Naive B cell (primary cell): ENCODE measurements at places on chromosomes 16 and 17.
A peak's percentile ranks its signal among the peaks of the same experiment; 100 is the strongest.

DNA sequence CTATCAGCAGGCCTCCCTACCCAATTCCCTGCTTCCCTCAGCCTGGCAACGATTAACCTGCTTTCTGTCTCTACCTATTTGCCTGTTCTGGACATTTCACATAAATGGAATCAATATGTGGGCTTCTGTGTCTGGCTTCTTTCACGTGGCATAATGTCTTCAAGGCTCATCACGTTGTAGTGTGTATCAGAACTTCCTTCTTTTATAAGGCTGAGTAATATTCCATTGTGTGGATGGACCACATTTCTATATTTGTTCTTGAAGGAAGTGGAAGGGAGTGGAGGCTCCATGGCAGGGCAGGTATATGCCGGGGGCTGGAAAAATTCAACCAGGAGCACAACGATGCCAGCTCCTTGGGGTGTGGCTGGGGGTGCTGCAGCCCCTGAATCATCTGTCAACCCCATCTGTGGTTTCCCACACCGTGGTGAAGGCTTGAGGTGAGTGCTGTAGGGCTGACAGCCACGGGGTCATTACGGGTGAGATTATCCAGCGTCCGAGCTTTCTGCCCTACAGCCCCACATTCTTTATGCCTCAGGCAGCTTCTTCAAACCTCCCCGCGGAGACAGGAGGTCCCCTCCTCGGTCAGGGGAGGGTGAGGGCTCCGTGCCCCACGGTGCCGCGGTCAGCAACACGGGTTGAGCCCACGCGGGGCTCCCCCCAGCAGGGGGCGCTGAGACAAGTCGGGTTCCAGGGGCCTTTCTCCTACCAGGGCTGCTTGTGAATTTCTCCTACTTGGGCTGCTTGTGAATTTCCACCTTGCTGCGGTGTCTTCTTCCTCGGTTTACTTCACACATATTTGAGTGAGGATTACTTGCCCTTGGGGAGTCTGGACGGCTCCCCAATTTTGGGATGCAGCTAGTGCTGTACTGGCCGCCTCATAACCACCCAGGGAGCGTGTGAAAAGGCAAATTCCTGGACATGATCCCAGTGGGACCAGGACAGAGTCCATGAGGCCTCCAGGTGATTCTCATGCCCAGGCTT lies 18.3 kb upstream of the WFIKKN2 start:
- DNase-seq, result peak; percentile 33
- no peaks in the 10 kb centered on the region for H3K4me1 ChIP-seq
- H3K27me3 ChIP-seq, result peaks cover 27% of the 10 kb centered on the region
- H3K4me3 ChIP-seq, result no peak overlapping the region
- H3K36me3 ChIP-seq, result peaks cover 7% of the 10 kb centered on the region
- peak overlapping the region; percentile 18 for H3K27ac ChIP-seq

DNA sequence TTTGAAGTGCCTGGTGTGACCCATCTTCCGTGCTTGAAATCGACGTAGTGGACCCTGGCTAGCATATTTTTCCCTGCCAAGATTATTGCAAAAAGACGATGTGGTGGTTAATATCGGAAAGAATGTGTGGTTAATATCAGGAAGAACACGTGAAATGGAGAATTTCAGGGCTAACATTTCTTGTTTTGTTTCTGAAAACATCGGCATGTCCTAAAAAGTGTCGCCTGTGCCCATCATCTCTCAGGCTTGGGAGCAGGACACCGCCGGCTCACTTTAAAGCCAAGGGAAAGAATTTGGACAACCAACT lies 345 bp upstream of the DCXR start:
- H3K4me1 ChIP-seq, result peaks cover 27% of the 10 kb centered on the region
- H3K27ac ChIP-seq, result peak overlapping the region; percentile 96
- H3K36me3 ChIP-seq, result no peaks in the 10 kb centered on the region
- DNase-seq, result no peak
- peak overlapping the region; percentile 88 for H3K4me3 ChIP-seq

DNA sequence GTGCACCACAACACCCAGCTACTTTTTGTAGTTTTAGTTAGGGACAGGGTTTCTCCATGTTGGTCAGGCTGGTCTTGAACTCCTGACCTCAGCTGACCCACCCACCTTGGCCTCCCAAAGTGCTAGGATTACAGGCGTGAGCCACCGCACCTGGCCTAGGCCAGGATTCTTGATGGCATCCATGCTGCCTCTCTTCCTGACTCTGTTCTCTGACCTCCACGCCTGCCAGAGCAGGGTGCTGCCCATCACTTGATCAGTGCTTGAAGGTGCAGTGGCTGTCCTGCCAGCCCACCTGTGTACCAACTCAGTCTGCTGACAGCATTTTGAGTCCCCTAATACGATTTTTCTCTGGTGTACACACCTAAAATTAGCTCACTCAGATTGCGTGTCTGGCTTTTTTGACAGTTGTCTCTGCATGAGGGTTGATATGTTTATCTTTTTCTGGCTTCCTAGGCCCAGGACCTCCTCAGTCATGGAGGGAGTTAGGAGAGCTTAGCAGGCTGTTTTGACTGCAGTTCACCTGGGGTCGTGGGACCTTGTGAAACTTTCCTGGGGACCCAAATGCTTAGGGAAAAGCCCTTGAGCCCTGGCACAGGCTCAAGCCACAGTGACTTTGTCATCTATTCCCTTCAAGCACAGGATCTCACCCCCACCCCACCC lies 5.9 kb downstream of the HAS3 start:
- peaks cover 30% of the 10 kb centered on the region for H3K27me3 ChIP-seq
- peaks cover 10% of the 10 kb centered on the region for H3K4me1 ChIP-seq
- no peak overlapping the region for H3K4me3 ChIP-seq
- DNase-seq, result no peak
- peaks cover 16% of the 10 kb centered on the region for H3K36me3 ChIP-seq

DNA sequence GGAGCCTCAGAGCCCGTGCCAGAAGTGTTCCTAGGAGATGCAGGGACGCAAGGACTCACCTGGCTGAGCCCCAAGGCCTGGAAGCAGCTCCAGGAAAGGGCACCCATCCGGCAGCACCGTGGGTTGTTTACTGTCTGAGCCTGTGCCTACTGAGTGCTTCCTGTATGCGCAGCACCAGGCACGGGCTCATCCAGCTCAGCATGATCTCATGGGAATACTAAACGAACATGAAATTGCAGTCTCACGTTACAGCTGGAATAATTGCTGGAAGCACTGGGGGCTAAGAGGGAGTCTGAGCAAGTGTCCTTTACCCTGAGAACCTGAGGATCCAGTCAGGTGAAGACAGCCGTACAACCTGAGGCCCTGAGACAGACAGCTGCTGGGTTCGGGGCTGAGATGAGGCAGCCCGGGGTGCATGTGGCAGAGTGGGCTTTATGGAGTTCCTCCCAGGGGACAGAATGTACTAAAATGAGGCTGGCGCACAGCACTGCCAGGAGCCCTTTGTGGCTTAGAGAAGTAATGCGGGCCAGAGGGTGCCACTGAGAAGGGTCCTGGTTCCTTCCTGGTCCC lies 5.4 kb downstream of the CTRL start:
- H3K36me3 ChIP-seq, result no peaks in the 10 kb centered on the region
- peak overlapping the region; percentile 87 for H3K27ac ChIP-seq
- DNase-seq, result no peak
- peaks cover 49% of the 10 kb centered on the region for H3K4me1 ChIP-seq
- H3K27me3 ChIP-seq, result no peaks in the 10 kb centered on the region
- peak overlapping the region; percentile 31 for H3K4me3 ChIP-seq

DNA sequence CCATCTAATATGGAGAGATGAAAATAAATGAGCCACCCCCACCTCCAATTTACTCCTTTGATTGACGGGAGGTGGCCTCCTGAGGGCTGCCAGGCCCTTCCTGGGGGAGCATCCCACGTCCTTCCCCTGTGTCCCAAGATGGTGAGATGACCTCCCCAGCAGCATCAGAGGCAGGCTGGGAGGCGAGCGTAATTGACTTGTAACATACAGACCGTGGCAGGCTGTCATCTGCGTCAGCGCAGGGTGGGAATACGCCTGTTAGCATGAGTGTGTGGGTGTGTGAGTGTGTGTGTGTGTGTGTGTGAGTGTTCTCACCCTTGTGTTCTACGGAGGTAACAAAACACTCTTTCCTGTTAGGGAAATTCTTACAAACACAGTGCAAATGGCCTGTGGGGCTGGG lies 156.9 kb upstream of the CIBAR2 start:
- H3K4me3 ChIP-seq, result no peak overlapping the region
- H3K27ac ChIP-seq, result peak overlapping the region; percentile 10
- no peak for DNase-seq
- no peaks in the 10 kb centered on the region for H3K36me3 ChIP-seq
- no peaks in the 10 kb centered on the region for H3K4me1 ChIP-seq

- no peak overlapping the region for H3K4me3 ChIP-seq
- no peak overlapping the region for H3K27ac ChIP-seq
Measured at GRCh38 chr17:28860363-28860808, 5.6 kb downstream of the ERAL1 start.

DNA sequence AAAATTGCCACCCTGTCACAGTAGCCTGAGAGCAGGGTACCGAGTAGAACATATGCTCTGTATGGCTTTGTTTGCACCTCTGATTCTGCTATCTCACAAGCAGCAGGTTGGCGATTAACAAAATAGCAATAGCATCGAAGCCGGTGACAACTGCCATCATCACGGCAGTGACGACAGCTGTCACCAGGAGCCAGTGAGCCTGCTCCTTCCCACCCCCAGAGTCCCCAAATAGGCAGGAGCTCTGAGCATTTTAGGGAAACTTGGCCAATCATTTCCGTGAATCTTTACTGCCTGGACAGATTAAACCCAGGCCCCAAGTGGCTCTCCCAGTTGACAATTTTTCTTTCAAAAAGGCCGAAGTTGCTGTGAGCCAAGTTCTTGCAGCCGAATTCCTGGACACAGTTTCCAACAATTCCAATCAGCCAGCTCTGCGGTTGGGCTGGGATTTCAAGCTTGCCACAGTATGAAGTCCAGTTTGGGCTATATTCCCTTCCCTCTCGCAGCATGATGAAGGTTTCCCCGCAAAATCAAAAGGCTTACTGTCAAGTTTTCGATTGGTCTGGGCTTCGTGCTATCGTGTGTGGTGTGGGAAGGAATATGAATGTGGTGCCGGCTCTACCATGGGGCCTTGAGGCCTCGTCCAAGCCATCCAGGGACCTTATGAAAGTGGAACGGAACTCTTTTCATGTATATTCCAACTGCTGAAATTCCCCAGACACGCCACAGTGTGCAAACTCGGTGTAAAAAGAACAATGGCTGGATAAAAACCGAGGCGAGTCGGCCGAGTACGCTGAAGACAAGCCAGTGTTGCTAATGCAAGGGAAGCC lies 186.6 kb downstream of the C16orf78 start:
- H3K27ac ChIP-seq, result no peak overlapping the region
- H3K36me3 ChIP-seq, result no peaks in the 10 kb centered on the region
- no peaks in the 10 kb centered on the region for H3K27me3 ChIP-seq

- H3K4me1 ChIP-seq, result peaks cover 36% of the 10 kb centered on the region
- no peaks in the 10 kb centered on the region for H3K27me3 ChIP-seq
- no peak for DNase-seq
- no peaks in the 10 kb centered on the region for H3K36me3 ChIP-seq
- H3K27ac ChIP-seq, result peak overlapping the region; percentile 77
Measured at GRCh38 chr16:88928405-88929090, 48.5 kb downstream of the CBFA2T3 start.

DNA sequence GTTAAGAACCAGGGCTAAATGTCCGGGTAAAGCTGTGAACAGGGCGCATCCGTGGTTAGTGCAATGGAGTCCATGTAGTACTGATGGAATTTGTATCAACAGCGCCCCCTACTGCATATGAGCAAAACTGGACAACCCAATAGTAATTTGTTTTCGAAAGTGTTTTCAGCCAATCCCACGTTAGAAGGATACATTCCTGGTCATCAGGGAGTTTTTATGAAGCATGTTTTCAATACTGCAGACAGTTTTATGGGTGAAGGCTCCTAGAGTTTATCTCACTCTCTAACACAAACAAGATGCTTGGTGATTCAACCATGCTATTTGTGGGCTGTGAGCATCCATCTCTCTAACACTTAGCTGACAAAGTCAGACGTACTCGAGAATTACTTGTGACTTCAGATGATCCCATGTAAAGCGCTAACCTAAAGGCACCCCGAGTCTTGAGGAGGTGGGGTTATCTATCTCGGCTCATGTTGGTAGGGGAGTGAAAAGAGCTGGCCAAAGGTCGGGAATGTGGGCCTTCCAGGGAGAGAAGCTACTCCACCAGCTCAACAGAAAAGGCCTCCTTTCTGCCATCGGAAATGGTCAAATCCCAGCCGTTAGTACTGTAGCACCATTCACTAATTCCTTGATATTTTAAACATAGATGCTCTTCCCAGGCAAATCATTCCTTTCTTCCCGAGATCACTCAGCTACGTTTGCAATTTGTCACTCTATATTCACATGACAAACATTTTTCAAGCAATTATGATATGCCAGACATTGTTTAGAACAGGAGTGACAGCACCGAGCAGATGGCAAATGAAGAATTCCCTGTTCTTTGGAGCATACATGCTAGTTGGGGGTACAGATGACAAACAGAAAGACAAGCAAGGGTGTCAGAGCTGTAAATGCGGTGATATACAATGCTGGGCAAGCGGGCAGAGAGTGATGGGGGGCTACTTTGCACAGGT lies 46.9 kb upstream of the HNF1B start:
- no peaks in the 10 kb centered on the region for H3K36me3 ChIP-seq
- peaks cover 25% of the 10 kb centered on the region for H3K27me3 ChIP-seq
- peaks cover 2% of the 10 kb centered on the region for H3K4me1 ChIP-seq
- peak; percentile 50 for DNase-seq

DNA sequence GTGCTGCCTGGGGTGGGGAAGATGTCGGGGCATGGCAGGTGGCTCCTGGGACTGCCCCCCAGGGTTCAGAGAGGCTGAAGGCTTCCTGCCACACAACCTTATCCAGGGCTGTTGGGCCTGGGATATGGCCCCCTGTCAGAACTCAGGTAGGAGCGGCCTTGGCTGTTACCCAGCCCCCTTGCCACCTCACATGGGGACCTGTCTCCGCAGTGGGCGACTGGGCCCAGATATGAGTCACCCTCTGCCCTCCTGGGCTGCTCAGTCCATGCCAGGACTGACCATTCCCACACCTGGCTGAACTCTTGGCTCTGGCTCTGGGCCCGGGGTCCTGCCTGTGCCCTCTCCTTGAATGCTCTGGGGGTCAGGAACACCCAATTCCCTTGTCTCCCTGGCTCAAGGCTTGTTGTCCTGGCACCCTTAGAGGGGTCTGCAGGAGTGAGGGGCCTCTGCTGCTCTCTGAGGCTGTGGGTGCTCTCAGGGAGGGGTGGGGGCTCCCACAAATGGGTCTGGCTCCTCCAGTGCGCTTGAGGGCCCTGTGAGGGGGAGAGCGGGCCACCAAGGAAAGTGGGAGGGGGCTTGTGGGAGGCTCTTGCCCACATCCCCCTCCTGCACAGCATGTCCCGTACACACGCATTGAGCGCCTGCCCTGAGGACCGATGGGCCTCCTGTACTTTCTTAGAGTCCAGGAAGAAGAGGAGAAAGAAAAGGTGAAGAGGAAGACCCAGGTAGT lies 36.0 kb downstream of the LGALS9 start:
- H3K4me1 ChIP-seq, result no peaks in the 10 kb centered on the region
- H3K4me3 ChIP-seq, result no peak overlapping the region
- H3K27me3 ChIP-seq, result no peaks in the 10 kb centered on the region
- DNase-seq, result no peak
- H3K27ac ChIP-seq, result no peak overlapping the region

GRCh38 chr17:60586288-60586974 lies 13.6 kb upstream of the PPM1D start:
- no peak for DNase-seq
- peak overlapping the region; percentile 30 for H3K27ac ChIP-seq
- no peaks in the 10 kb centered on the region for H3K36me3 ChIP-seq
- H3K27me3 ChIP-seq, result peaks cover 4% of the 10 kb centered on the region
- H3K4me1 ChIP-seq, result no peaks in the 10 kb centered on the region
- H3K4me3 ChIP-seq, result no peak overlapping the region

GRCh38 chr16:2437032-2437790 lies 8.0 kb downstream of the CCNF start:
- no peaks in the 10 kb centered on the region for H3K36me3 ChIP-seq
- DNase-seq, result no peak
- H3K4me3 ChIP-seq, result no peak overlapping the region
- peaks cover 13% of the 10 kb centered on the region for H3K4me1 ChIP-seq
- H3K27ac ChIP-seq, result peak overlapping the region; percentile 65
